Fibroblast of skin of left quadriceps (primary cell): ENCODE measurements at places on chromosomes 5 and 9.

DNA sequence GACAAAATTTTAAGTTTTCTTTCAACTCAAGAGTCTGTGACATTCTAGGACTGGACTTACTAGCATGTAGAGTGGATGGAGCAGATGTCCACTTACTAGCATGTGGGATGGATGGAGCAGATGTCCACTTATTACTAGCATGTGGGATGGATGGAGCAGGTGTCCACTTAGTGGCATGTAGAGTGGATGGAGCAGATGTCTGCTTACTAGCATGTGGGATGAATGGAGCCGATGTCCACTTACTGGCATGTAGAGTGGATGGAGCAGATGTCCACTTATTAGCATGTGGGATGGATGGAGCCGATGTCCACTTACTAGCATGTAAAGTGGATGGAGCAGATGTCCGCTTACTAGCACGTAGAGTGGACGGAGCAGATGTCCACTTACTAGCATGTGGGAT is 2.4 kb downstream of the SLC36A1 start:
- DNase-seq, result no peak

- no peak for DNase-seq
Observed at GRCh38 chr5:41368158-41368557, 142.2 kb downstream of the PLCXD3 start.

GRCh38 chr5:180154821-180155364 is 54.1 kb downstream of the RASGEF1C start:
- DNase-seq, result no peak

GRCh38 chr5:96453394-96453793 is 20.3 kb upstream of the PCSK1 start:
- no peak for DNase-seq

- DNase-seq, result no peak
Observed at GRCh38 chr9:17519761-17520160, 59.1 kb upstream of the SH3GL2 start.

DNA sequence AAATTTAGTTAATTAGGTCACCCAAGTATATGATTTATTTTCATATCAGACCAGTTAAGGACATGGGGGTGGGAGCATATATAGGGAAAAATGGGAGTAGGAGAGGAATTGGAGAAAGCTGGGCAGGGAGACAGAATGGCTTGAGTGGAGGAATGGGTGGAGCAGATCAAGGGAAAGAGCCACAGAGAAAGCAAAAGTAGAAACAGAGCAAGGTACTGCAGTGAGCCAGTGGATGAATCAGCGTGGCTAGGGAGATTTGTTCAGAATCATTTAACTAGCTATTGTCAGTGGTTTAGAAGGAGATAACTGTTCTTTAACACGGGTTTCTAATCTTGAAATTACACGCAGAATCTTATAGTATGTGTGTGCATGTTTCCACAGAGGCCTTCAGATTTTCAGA is 37.4 kb downstream of the SNX24 start:
- no peak for DNase-seq

DNA sequence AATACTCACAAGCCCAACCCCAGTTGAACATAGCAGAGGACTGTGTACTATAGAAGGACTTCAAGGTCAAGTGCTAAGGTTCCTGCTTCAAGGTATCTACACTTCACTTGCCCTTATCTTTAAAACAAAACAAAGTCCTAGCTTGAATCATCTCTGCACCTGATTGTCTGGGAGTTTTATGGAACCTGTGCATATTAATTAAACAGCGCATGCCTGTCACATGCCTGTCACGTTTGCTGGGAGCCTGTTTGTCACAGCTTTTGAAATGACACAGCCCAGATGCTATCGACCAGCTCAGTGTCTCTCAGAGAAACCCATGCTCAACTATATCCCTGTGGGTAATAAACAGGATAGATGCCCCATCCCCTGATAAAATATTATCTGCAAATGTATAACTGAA is 476.0 kb downstream of the ZSWIM6 start:
- no peak for DNase-seq

DNA sequence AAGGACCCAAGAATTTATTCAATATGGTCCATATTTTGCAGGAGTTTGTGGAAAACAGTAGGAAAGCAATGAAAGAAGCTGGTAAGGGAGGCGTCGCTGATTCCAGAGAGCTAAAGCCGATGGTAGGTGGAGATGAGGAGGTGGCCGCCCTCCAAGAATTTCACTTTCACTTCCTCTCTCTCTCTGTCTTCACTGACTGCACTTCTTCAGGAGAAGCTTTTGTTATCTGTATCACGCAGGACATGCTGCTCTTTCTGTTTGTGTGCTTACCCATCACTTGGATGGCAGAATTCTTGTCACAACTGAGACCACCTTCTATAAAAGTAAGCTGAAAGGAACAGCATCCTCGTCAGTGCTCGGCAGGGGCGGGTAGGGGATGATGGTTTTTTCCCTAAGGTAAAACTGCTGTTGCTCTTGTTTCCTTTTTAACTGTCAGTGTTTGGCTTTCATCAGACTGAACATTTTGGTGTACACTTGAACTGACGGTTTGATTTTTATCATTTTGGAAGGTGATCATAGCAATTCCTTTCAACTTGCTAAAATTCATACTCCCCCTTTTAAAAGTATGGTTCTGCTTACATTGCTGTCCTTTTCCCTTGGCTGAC is 62.4 kb upstream of the FSD1L start:
- DNase-seq, result no peak

DNA sequence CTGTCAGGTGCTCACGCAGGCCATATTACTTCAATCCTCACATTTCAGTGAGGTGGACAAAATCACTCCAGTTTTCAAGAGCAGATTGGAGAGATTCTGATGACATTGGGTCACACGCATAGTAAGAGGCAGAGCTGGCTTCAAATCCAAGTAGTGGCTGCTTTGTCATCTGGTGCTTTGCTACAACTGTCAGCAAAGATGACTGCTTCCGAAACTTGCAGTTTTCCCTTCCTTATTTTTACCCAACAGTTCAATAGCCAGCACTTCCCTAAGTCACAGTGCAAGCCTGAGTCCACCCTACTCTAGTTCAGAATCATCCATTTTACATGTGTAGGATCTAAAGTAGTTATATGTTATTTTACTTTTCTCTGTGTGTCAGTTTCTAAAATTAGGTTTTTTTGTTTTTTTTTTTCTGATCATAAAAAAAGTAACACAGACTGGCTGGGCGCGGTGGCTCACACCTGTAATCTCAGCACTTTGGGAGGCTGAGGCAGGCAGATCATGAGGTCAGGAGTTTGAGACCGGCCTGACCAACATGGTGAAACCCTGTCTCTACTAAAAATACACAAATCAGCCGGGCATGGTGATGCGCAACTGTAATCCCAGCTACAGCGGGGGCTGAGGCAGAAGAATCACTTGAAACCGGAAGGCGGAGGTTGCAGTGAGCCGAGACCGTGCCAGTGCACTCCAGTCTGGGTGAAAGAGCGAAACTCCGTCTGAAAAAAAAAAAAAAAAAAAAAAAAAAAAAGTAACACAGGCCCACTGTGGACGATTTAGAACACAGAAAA is 49.6 kb downstream of the ANKDD1B start:
- no peak for DNase-seq

GRCh38 chr5:39164529-39165402 is 54.6 kb downstream of the FYB1 start:
- no peak for DNase-seq

- peak; percentile 44 for DNase-seq
Observed at GRCh38 chr9:113772121-113772810, 103.8 kb upstream of the ZNF618 start.

DNA sequence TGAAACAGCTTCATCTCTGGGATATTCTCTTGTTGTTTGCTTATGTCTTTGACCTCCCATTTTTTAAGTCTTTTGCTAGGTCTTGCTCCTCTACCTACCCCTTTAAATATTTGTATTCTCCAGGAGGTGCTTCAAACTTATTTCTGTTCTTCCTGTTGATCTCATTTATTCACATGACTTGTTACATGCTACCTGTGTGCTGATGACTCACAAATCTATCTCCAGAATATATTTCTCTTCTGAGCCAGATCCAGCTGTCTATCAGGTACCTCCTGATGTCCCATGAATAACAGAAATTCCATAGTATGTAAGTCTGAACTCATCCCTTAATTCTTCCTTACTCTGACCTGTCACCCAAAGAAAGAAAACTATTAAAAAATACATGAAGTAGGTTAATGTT is 11.0 kb downstream of the NIPBL start:
- no peak for DNase-seq

DNA sequence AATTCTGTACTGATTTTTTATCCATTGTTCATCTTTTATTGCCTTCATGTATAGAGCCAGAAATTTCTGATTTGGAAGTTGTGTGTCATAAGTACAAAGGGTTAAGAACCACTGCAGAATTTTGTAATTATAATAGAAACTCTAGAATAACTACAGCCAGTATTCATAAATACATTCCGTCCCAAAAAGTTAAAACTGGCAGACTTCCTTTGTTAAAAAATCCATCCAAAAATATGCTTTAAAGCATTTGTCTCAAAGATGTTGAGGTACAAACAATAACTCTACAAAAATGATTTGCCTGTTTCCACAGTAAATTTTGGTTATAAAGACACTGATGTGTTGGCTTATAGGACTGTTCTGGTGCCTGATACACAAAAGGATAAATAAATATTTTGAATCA is 436.6 kb downstream of the DTWD2 start:
- no peak for DNase-seq

DNA sequence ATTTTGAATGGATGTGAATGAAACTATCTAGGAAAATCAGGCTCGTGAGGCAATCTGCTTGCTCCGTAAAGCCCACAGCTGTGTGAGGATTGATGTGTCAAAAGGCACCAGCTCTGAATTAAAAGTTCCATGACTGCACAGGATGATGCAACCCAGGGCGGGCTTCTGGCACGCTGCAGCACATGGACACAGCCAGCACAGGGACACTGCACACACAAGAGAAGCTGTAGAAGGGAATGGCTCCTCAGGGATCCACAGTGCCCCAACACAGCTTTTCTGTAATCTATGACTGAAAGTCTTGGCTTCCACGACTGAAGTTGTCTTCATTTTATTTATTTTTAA is 151.0 kb downstream of the GCNT1 start:
- DNase-seq, result peak; percentile 68

DNA sequence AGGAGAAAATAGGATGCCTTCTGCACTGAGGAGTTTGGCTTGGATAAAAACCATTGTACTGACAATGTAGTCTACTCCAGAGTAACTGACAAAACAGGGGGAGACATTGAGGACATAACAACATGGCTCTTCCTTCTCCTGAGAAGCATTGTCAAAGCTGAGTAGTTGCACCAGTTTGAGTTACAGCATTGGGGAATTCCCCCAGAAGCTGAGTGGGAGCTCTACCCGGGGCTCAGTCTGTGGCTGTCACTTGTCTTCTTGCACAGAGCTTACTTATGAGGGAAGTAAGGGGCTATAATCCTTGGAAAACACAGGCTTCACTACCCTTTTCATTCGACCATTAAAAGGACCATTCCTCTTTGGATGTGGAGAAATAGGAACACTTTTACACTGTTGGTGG is 21.2 kb downstream of the HSPB3 start:
- no peak for DNase-seq

DNA sequence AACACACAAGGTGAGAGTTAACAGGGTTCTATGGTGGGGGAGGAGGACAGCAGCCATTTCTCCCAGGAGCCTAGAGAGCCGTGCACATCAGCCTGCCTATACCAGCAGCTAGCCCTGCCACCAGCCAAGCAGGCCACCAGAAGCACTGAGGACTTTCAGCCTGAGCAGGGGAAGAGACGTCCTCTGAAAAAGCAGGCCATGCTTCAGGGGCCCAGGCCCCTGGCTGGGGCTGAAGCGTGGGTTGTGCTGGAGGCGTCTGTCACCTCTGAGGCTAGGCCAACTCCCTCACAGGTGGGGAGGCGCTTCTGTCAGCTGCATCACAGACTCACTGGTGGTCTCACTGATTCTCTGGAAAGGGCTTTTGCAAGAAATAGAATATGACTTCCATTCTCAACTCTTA is 16.3 kb downstream of the FSTL4 start:
- no peak for DNase-seq

GRCh38 chr9:130805510-130806326 is 29.3 kb upstream of the ABL1 start:
- DNase-seq, result no peak

DNA sequence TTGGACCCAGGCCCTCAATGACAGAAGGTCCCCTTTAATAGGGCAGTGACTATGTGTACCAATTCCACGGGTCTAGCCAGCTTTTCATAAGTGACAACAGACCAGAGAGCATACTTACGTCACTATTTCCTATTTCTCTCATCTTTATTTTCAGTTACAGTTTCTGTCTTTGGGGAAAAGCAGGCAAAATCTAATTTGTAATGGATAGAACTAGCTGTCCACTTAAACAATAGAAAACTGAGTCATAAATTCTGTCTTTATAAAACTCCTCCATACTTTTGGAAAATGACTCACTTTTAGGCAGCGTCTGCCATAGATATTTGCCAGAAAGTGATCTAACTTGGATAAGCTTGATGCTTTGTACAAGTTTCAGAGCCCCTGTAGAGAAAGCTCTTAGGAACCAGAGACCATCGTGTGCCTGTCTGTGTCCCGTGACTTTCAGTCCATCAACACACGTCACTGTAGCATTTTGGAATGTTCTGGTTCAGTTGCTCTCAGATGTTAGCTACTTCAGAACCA is 101.9 kb downstream of the F2RL2 start:
- peak; percentile 38 for DNase-seq

DNA sequence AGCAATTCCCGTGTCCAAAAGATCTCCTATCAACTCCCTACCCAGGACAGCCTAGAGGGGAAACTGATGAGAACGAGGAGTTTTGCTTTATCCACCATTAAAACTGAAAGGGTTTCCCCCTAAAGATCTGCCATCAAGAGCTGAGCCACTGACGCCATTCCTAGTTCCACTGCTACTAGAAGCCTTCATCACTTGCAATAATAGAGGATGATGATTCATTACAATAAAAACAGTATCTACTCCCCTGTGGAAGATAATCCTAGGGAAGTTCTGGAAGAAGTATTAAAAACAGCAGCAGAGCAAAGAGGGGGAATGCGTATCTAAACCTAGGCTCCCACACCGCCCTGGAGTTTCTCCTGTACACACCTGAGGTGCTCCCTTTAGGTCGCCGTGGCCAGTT is 394.5 kb downstream of the BNC2 start:
- peak; percentile 37 for DNase-seq

GRCh38 chr5:116930616-116931015 is 356.0 kb upstream of the SEMA6A start:
- no peak for DNase-seq
